Cerebellar nuclear complex (tissue), 1 donor: ENCODE measurements at places on chromosomes 5 and 9.

DNA sequence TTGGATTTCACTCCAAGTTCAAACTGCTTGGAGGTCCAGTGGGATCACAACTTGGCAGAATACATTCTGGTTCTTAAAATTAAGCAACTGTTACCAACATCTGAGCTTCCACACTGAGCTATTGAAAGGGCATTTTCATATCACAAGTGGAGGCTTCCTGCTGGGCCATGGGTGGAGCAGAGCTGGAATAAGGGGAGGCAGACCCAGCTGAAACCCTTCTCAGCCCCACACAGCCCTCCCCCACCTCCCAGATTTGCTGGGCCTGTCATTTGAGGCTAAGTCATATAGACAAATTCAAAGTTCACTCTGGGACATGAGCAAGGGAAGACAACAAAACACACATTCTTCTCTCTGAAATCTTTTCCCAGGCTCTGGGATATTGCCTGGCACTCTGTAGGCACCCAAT lies 79.9 kb downstream of the ACTL7B start:
- no peak for DNase-seq

GRCh38 chr9:7656636-7657035 lies 142.9 kb downstream of the DMAC1 start:
- no peak for DNase-seq

GRCh38 chr5:68396722-68397121 lies 181.2 kb downstream of the PIK3R1 start:
- no peak for DNase-seq

GRCh38 chr5:56717253-56717987 lies 97.9 kb upstream of the MAP3K1 start:
- no peak for DNase-seq

- no peak for DNase-seq
These were observed 88.9 kb downstream of the EBF1 start for GRCh38 chr5:159010661-159011442.

GRCh38 chr9:68983008-68983411 lies 30.9 kb downstream of the PRKACG start:
- no peak for DNase-seq

GRCh38 chr5:14217587-14217986 lies 74.4 kb downstream of the TRIO start:
- DNase-seq, result no peak

GRCh38 chr5:58804291-58804690 lies 221.4 kb downstream of the RAB3C start:
- no peak for DNase-seq

- DNase-seq, result no peak
These were observed 270.0 kb upstream of the TLE4 start for GRCh38 chr9:79301551-79302391.
